ENCODE measurements at places on chromosomes 1 and 21.

- DNase-seq = no peak
These were observed 20.5 kb upstream of the TRABD2B start for GRCh38 chr1:48017716-48018115.

DNA sequence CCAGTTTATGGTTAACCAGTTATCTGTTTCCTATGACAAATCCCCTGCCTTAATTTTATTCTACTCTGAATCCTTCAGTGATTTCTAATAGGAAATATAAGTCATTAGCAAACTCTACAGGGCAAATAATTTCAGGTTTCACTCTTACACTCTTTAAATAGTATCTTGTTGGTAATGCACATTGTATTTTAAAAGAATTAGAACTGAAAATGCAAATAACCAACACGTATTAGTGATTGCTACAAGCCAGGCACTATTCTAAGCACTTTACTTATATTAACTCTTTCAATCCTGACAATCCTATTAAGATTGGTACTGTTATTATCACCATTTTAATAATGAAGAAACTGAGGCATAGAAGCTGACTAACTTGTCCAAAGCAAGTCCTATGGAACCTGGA is 48.3 kb upstream of the LHX8 start:
- no peak for DNase-seq

- no peak for DNase-seq
These were observed 118.1 kb downstream of the PLXNA2 start for GRCh38 chr1:208126108-208126507.

GRCh38 chr1:87204921-87205320 is 123.8 kb upstream of the LMO4 start:
- DNase-seq = no peak

GRCh38 chr1:53411541-53412152 is 47.6 kb upstream of the DMRTB1 start:
- no peak for DNase-seq

GRCh38 chr1:37888022-37888700 is 28.8 kb upstream of the MTF1 start:
- no peak for DNase-seq

GRCh38 chr1:237239248-237239647 is 197.3 kb downstream of the RYR2 start:
- no peak for DNase-seq

DNA sequence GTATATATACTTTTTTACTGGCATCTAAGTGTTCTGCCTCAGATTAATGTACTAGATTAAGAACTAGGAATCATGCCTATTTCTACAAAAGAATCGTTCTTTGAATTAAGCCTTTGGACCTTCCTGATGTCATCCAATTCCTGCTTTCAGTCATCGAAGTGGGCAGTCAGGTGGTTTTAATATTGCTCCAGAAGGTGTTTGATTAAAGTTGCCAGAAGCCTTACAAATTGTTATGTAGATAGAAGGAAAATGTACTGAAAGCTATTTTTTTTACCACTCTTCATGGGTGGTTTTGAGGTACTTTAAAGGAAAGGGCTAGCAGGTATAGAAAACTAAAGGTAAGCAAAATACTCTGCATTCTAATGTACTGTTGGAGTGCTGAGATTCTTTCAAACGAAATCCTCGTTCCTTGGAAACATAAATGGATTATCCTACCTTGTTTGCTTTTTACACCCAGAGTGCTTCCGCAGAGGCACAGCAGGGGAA is 716 bp downstream of the CTBS start:
- DNase-seq = no peak

DNA sequence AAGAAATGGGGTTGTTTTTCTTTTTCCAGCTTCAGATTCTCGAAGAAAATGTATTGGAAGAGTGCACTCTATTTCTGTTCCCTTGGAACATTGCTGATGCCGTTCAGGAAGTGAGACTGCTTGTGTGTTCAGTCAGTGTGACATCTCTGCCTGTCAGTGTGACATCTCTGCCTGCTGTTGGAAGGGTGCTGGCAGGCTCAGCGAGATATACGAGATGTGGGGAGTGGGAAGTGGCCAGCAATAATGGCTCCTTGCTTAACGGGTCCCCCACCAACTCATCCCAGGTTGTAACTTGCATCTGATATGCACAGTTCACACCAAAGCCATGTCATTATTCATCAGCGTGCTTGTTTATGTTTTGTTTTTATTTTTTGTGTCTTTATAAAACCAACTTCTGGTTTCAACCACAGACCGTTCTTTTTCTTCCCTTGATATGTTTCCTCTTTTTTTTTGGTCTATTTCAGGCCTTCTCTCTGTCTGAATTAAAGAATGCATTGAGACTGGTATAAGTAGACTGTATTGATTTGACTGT is 145.4 kb downstream of the GALNT2 start:
- DNase-seq = no peak

GRCh38 chr1:183419399-183419798 is 1.2 kb upstream of the NMNAT2 start:
- no peak for DNase-seq

DNA sequence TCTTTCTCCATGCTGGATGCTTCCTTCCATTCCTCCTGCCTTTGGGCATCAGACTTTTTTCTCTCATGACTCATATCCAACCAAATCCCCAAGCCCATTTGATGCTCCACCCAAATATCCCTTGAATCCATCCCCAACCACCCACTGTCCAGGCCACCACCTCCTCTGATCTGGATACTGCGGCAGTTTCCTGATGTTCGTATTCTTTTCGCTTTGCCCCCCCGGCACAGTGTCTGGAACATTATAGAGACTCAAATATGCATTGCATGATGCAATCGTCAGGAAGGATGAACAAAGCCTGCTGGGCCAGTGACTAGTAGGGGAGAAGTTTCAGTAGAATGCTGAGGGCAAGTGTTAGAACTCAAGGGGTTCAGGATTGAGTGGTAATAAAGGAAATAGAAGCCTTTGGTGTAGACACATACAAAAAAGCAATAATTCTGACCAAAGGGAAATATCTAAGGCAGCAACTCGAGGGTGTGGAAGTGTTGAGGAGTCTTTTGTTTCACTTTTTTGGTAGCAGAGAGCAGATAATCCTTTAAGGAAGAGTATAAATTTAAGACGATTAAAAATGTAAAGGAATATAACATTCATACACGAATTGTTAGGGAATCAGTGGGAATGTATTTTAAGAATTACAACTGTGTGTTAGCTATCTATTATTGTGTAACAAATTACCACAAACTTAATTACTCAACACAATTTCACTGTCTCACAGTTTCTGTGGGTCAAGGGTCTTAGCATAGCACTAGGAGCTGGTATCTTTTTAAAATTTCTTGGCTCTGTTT is 7.5 kb downstream of the S100A11 start:
- no peak for DNase-seq

DNA sequence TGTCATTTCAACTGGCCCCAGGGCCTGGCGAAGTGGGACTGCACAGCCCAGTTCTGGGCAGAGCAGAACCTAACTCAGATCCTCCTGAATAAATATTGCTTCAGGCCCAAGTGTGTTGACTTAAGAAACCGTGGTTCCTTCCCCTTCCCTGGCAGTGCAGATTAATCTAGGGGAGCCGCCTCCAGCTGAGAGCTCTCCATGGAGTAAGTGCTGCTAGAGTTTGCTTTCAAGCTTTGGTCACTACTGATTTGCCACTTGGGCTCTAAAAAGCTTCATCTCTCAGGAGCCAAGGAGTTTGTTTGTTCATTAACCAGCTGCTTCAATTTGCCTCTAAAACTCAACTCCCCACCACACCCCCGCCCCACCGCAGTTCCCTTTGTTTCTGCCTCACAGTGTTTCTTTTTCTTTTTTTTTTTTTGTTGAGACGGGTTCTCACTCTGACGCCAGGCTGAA is 112.1 kb downstream of the DTL start:
- no peak for DNase-seq

- no peak for DNase-seq
These were observed 71.1 kb upstream of the AKT3 start for GRCh38 chr1:243921111-243921510.

GRCh38 chr1:67571901-67572593 is 113.0 kb upstream of the GADD45A start:
- DNase-seq = no peak

DNA sequence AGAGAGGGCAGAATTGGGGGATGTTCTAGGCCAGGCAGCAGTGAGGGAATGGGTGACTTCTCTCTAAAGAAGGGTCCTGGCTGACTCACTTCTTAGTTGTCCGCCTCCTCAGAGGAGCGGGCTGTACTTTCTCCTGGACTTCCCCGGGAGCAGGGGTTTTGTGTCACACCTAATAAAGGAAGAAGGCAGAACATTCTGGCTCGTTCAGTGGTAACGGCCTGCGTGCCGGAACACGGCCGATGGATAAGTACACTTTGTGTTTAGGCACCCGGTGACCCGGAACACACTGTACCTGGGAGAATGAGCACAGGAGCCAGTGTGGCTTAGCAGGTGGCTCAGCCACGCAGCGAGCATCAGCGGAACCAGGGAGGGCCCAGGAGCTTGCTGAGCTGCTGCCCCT is 84.7 kb downstream of the FBXO2 start:
- no peak for DNase-seq

DNA sequence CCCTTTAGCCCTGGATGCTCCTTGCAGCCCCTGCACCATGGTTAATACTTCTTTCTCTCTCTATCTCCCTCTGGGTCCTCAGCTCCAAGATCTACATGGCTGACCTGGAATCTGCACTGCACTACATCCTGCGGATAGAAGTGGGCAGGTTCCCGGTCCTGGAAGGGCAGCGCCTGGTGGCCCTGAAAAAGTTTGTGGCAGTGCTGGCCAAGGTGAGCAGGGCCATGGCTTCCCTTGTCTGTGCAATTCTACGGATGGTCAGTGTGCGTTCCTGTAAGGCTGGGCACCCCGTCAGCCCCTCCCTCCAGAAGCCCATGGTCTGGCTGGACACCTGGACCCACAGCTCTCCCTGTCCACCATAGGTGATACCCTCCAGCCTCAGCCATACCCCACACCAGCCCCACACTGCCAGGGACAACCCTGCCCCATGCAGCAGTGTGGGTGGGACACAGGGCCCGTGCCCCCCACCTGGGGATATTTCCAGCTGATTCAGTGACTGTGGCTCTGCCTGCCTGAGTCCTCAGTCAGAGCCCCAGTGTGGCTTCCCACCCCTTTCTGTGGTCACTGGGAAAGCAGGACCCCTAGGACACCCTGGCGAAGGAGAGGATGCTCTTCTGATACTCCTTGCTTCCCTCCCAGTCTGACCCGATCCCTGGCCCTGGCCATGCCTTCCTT is 31.4 kb downstream of the QSOX1 start:
- no peak for DNase-seq

- no peak for DNase-seq
These were observed 163.3 kb downstream of the TM2D1 start for GRCh38 chr1:61561666-61562065.

DNA sequence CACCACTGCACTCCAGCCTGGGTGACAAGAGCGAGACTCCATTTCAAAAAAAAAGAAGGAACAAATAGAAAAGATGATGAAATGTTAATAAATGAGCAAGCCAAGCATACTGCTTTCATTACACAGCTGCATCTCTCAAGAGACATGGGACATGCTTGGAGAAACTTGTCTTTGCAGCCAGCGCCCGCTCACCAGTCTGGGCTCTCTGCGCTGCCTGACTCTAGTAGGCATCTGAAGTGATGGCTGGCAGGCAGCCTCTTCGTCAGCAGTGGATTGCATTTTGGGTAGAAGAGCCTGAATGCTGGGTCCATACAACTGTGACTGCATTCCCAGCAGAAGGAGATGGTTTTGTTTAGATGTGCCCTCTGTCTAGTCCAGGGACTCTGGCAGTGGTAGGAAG is 48.0 kb downstream of the IL6R start:
- DNase-seq = no peak

DNA sequence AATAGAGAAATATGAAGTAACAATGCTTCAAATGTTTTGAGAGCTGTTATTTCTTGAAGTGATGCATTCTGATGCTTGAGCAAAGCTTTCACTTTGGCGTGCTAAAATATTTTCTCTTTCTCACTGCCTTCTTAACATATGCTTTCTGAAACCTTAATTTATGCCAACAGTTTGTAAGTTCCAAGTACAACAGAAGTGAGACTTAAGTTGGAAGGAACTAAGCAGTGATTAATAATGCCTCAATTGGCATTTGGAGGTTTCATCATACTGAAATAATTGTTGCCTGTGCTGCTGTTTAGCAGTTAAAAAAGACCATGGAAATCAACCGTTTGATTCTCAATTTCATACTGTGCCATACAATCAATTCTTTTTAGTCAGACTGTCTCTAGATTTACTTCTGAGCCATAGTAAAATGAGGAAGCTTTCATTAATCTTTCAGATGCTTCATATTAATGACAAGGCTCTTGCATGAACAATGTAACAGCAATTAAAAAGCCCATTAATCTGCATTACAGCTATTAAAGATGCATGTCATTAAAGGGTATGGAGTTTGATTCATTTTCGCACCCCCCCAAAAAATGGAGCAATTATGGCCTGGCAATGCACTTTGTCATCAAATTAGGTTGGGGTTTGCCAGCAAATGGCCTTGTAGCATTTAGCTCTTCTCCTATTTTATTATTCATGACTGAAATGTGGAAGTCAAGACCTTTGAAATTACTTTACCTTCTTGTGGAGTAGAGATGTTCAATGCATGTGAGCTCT is 375.3 kb downstream of the USH2A start:
- DNase-seq = no peak

GRCh38 chr1:53735261-53735660 is 3.7 kb downstream of the GLIS1 start:
- DNase-seq = no peak

GRCh38 chr1:198068285-198068684 is 88.5 kb upstream of the NEK7 start:
- DNase-seq = no peak
